Suppressor macrophage treated with lipopolysaccharide for 1 hour (primary cell): ENCODE measurements at places on chromosomes 6 and 20.

DNA sequence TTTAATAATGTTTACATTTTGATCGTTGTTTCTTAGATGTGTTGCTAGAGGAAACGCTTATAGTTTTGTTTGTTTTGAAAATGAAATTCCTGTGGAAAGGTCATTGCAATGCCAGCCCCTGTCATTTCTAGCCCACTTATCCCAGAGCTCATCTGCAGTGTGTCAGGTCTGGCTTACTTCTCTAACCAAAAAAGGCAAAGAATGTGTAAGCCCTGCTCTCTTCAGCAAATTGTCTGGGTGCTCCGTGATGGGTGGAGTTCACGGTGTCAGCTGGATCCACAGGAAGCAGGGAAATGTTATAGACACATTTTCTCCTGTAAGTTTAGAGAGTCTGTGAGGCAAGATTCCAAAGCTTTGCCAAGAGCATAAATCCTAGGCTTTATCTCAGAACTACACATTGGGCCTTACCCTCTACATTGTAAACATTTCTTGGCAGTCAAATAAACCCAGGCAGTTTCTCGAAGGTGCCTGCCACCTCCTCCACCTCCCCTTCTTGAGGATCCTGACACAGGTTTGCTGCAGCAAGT, 50.9 kb downstream of the RPRD1B start:
- DNase-seq: no peak

DNA sequence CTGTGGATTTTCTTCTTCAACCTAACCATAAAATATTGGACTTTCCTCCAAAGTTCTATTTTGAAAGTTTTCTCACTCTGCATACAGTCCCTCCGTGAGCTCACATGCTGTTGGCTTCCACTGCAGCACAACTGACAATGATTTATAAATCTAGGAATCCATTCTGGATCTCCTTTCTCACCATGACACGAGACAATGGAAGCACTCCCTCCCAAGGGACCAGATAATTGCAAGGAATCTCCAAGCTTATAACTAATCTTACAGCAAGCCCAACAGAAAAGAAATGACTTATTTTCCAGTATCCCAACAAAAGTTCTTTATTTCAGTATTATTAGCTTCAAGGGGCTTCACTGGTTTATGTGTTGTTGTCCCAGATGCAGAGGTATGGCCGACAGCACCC, 729.0 kb downstream of the RFPL4B start:
- DNase-seq: no peak

DNA sequence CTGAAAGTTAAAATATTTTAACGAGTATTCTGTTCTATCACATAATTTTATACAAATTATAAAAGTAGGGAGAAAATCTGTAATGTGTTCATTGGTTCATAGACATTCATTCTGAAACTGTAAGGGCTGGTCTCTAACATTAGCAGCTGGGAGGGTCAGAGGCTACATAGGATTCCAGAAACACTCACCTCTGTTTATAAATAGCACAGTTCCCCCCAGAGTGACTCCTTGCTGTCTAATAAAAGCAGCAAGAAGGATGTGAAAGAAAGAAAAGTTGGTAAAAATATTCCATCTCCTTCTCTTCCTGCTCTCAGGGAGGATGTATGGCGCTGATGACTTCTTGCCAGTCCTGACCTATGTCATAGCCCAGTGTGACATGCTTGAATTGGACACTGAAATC, 25.3 kb upstream of the NAA20 start:
- DNase-seq: no peak

DNA sequence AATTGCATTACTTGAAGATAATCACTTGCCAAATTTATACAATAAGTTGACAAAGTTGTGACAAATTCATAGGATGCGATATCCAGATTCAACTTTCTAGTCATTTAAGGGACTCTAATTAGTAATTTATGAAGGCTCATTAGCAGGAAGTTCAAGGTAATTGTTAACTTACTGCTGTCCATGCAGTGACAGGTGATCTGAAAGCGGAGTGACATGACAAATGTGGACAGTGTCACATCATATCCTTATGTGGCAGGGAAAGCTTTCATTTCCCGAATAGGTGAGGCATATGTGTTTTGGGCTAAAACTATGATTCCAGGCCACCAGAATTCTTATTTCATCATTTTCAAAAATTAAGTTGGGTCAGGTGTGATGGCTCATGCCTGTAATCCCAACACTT, 115.9 kb upstream of the BMP2 start:
- no peak for DNase-seq

DNA sequence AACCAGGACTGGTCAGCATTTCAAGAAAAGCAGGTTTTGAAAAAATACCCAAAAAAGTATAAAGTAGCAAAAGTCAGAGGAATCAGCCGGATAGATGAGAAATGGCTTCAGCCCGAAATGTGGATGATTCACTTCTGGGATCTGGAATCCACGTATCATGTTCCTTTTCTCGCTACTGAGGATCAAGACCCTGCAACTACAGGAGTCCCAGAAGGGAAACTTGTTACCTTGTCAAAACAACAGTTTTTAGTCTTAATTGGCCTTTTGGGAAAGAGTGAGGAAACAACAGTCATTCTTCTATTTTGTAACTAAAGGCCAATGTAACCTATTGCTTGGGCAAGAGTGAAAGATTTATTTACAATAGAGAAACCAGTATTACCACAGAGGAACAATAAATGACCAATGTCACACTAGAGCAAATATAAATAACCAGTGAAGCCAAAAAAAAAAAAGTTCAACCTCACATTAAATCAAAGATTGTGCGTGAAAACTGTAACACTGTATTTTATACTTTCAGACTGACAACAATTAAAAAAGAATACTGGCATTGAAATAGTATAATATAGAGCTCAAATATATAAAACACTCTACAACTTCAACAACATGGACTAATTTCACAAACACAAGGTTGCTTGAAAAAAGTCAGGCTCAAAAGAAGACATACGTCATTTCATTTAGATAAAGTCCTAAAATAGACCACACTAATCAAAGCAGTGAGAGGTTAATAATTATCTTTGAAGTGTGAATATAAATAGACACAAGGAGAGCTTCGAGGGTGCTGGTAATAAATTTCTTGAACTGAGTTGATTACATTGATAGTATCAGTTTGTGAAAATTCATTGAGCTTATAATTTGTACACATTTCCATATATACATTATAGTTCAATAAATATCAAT, 116.2 kb downstream of the GFRAL start:
- no peak for DNase-seq

GRCh38 chr20:13545790-13546189, 92.9 kb downstream of the TASP1 start:
- DNase-seq: no peak

DNA sequence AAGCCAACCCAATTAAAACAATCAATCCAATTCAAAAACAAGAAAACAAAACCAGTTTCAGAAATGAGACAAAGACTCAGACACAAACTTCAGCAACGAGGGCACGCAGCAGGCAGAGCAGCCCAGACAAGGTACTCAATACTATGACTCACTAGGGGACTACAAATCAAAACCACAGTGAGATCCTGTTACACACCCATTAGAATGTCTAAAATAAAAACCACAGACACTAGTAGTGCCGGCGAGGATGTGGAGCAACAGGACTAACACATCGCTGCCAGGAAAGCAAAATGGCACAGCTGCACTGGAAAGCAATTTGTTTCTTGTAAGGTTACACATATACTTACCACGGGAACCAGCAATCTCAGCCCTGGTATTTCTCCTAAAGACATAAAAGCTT, 28.4 kb upstream of the MAS1L start:
- DNase-seq: peak; percentile 7

GRCh38 chr6:8191629-8192028, 89.3 kb upstream of the EEF1E1 start:
- DNase-seq: no peak

- no peak for DNase-seq
Observed at GRCh38 chr6:40411881-40412280, 175.3 kb downstream of the LRFN2 start.

- DNase-seq: no peak
Observed at GRCh38 chr6:42264162-42264851, 46.6 kb upstream of the MRPS10 start.

GRCh38 chr20:24963672-24964505, 14.8 kb downstream of the CST7 start:
- DNase-seq: no peak

DNA sequence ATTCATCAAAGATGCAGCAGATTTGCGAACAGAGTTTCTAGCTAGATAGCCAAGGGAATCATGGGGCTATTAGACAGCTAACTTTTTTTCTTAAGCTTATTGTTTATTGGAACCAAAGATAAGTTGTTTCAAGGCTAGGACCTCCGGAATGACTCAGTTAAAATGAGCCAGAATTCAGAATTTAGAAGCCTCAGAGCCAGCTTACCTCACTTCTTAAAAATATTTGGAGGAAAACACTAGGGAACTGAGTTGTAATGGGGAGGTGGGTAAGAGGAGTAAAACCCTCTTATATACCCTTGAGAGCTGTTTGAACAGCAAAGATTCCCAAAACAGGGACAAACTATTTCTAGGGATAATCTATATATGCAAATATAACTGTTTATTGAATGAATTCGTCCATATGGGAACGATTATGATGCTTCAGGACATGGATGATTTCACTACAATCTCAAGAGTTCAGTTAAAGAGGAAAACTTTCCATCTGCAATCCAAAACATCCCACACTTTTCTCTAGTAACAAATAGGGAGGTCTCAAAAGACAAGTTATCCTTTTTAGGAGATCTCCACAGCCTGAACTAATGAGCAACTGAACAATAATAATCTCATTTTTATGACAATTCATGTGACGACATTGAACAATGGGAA, 12.6 kb upstream of the CARMIL1 start:
- no peak for DNase-seq

DNA sequence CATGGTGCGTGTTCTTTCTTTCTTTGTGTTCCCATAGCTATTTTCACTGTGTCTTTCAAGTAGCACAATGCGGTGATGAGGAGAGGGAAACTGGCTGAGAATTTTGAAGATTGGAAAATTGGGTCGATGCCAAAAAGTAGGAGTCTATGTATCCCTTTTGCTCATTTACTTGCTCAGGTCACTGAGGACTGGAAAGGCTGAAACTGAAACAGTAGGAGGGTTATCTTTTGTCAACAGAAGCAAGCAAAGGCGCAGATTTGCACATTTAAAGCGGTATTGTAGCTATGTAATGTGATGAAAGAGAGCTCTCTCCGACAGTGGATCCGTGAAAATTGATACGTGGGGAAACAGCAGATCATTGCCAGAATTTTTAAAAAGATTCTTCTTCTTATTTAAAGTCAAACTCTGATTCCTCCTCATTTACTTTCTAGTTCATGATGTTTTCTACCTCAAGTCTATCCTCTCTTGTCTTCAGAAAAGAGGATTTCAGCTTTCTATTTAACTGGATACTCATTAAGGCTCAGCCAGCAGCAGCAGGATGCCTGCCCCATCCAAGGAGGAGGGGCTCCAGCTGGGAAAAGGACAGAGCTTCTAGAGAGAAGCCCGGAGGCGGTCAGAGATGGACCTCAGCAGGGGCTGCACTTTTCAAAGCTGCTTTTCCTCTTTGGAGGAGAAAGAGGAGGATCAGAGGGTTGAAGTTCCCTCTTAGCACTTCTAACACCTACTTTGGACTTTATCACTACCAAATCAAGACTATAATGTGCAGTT, 15.9 kb upstream of the FYN start:
- no peak for DNase-seq

- DNase-seq: peak; percentile 33
Observed at GRCh38 chr20:38798266-38798665, 7.2 kb upstream of the PPP1R16B start.
